Type B pancreatic cell (in vitro differentiated cells): ENCODE measurements at places on chromosomes 5 and 9.

GRCh38 chr5:32302835-32303754 is 9.6 kb downstream of the MTMR12 start:
- DNase-seq: no peak

DNA sequence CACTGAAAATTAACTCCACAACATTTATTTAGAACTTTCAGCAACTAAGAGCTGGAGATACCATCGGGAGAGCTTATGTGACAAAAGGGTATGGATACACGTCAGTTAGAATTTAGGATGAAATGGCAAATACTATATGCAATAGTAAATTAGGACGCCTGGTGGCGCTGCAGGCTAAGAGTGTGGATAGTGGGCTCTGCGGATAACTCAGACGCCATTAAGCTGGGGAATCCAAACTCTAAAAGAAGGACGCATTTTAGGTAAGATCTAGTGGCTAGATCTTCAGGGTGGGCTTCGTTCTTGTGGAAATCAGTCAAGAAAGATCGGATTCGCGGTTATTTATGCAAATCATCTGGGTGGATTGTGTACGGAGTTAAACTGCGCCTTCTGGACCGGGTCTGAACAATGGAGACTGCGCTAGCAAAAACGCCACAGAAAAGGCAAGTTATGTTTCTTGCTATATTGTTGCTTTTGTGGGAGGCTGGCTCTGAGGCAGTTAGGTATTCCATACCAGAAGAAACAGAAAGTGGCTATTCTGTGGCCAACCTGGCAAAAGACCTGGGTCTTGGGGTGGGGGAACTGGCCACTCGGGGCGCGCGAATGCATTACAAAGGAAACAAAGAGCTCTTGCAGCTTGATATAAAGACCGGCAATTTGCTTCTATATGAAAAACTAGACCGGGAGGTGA is at the start of gene PCDHB5:
Gene PCDHB5, plus strand, starts transcription at position 177 of the 688 bp plus-strand sequence. Its CDS starts 229 bp downstream, at position 406.
- DNase-seq: no peak

GRCh38 chr5:180350711-180351465 is 2.2 kb downstream of the GFPT2 start:
- DNase-seq: no peak

GRCh38 chr5:18984559-18985080 is 1003.4 kb downstream of the CDH18 start:
- DNase-seq: no peak

- DNase-seq: no peak
Measured at GRCh38 chr5:81181576-81182316, 51.4 kb upstream of the CKMT2 start.

DNA sequence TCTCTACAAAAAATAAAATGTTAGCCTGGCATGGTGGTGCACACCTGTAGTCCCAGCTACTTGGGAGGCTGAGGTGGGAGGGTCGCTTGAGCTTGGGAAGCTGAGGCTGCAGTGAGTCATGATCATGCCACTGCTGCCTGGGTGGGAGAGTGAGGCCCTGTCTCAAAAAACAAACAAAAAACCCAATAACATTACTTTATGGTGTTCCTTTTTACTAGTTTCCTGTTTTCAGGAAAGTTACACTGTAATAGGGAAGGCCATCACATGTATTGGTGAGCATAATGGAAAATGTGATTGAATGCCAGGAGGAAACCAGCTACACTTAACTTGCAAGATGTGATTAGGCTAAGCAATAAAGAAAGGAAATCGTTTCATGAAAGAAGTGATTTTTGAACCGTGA is 42.7 kb downstream of the SV2C start:
- DNase-seq: no peak

DNA sequence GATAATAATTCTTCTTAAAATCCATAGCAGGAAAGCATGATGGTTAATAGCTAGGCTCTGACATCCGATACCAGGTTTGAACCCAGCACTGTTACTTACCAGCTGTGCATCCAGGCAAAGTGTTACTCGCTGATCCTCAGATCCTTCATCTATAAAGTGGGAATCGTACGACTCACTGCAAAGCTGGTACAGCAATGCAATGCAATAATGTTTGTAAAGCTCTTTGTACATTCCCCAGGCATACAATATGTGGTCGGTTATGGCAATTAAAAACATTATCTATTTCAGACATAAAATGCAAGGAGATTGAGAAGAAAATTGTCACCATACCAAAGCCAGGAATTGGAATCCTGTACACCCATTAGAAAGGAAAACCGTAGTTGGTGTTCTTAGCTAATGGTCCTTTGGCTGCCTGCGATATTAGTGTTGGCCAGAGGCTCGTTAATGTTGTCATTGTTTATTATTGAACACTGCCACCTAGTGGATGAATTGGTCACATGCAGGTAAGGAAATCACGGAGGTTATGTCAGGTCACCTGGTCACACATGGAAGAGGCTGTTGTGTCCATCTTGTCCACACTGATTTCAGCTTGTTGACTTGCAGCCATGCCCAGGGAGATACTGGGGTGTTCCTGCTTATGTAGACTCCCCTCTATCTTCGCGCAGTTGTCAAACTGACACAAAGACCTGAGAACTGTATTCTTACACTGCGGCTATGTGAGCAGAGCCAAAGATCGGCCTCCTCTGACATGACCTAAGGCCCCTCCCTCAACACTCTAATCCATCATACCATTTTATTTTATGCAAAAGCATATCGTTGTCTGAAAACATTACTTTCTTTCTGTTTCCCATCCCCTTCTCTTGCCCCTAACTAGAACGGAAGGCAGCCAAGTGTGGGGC is 87.5 kb upstream of the PPP2R2B start:
- DNase-seq: peak; percentile 72

- no peak for DNase-seq
Measured at GRCh38 chr5:83397658-83398057, 73.9 kb upstream of the VCAN start.

- no peak for DNase-seq
Measured at GRCh38 chr5:109718216-109718615, 28.5 kb downstream of the MAN2A1 start.

DNA sequence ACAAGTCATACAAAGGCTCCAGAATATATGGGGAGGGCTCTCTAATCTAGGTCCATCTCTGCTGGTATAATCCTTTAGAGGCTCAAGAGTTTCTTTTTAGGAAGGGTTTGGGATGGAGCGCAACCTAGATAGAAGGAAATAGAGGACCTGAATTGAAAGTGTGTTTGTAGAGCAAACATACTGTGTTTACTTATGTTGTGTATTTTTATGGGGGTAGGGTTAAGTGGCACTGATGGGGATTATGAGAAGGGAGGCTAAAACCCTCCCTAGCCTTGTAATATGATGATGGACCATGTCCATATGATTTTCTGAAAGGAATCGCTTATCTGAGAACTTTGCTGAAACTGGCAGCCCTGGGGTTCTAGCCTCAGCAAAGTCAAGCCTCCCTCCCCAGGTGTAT is 4.4 kb upstream of the ELL2 start:
- DNase-seq: no peak

- DNase-seq: no peak
Measured at GRCh38 chr5:8068078-8068477, 199.1 kb downstream of the MTRR start.

GRCh38 chr5:122921826-122922225 is 76.4 kb downstream of the SNX24 start:
- no peak for DNase-seq

- DNase-seq: no peak
Measured at GRCh38 chr5:92864591-92864990, 716.4 kb downstream of the NR2F1-AS1 start.

DNA sequence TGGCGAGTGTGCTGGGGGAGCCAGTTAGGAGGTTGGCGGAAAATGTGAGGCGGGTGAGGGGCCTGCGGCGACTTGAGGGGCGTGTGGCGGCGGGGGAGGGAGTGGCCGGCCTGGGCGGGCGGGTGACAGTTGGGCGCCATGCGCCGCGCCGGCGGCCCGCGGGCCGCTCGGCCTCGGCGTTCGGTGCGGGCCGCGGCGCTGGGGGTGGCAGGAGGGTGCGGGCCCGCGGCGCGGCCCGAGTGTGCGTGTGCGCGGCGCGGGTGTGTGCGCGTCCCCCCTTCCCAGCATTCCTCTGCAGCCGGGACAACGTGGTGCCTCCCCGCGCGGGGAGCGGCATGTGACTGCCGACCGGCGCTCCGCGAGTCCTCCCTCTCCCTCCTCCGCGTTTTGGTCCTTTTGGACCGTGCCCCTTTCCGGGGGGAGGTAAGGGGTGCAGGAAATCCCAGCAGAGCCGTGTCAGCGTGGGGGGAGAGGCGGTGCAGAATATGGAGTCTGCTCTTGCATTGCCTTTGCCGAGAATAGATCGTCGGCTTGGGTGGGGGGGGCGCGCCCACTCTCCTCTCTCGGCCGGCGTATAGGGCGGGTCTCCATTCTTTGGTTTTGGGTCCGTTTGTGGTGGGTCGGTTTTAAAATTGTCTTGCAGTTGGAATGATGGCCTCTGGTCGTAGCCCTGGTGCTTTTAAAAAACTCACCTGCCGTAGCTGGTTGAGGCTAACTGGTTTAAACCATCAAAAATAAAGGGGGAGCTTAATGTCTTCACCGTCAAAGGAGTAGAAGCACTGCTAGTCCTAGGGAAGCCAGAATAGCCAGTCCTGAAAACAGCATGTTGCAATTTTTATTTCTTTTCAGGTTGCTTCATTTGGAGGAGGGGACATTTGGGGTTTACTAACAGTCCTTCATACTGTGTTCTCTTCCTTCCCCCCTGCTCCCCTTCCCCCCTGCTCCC is 2.0 kb downstream of the LARP1 start:
- no peak for DNase-seq

DNA sequence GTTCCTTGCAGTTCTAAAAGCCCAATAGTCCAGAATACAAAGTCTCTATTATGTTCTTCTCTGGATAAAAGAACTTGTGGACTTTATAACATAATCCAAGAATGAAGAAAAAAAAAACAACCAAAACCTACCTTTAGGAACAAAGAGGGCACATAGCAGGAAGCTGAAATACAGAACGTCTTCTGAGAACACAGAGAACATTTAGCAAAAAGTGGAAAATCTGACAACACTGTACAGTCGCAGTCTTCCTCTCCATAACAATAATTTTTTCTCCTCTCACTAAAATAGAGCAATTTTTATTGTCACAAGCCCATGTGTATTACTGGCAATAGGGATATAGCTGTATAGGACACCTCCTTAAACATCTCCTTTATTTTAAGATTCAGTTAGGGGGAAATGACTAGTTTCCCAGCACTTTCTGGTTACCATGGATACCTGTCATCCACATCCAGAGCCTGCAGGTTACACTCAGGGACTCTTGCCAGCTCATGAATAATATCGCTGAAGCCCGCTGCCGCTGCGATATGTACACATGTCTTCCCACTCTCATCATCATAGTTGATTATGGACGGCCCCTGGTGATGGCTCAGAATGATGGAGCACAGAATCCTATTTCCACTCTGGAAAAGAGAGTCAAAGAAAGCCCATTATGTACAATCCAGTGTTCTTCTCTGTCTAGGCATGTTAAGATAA is 106.5 kb downstream of the ANKRD55 start:
- no peak for DNase-seq

DNA sequence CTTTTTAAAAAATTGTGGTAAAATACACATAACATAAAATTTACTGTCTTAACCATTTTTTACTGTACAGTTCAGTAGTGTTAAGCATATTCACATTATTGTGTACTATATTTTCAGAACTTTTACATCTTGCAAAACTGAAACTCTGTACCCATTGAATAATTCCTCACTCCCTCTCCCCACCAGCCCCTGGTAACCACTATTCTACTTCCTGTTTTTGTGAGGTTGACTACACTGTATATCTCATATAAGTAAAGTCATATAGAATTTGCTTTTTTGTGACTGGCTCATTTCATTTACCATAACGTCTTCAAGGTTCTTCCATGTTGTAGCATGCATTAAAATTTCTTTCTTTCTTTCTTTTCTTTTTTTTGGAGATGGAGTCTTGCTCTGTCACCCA is 87.0 kb downstream of the LNPEP start:
- no peak for DNase-seq
